ENCODE measurements at places on chromosomes 16 and 17. TPM values are rescaled to one million over a fixed set of nuclear protein-coding genes. Genes with fewer than 3 reads are reported as not detected.

DNA sequence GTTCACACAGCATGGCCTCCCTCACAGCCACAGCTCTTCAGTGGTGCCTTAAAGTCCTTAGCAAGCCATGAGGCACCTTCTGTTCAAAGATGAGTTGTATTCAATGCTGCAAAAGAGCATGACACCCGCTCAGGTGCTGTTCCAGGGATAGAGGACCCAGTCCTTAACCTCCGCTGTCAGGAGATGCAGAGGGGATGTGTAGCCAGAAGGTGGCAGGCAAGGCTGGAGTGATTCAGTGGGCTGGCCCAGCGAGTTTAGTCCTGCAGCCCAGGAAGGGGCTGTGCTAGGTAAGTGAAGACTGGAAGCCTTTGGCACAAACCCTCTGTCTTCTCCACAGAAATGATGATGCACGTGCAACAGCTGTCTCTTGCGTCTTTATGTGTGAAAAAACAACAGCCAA lies 25.0 kb upstream of the ADAM11 start:
- no peak for DNase-seq

DNA sequence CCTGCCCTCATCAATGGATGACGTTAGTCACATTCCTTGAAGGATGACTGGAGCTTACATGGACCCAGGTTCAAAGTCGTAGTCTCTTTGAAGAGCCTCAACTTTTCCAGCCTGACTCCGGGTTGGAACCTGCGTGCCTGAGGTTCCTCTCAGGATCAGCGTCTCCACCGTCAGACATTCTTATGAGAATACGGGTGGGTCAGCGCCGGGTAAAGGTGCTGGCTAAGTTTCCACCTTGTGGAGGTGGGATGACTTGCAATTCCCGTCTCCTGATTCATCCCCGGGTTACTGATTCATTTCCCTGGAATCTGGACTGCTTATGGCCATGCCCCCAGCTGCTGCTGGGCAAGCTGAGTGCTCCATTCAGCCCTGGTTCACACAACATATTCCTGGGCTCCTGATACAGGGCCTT lies 38.9 kb upstream of the CMIP start:
- DNase-seq = peak; percentile 28

KRTAP9-8 gene
- not detected for total RNA-seq

GRCh38 chr17:72467841-72468653 lies 347.2 kb downstream of the SOX9 start:
- peak; percentile 55 for DNase-seq

DNA sequence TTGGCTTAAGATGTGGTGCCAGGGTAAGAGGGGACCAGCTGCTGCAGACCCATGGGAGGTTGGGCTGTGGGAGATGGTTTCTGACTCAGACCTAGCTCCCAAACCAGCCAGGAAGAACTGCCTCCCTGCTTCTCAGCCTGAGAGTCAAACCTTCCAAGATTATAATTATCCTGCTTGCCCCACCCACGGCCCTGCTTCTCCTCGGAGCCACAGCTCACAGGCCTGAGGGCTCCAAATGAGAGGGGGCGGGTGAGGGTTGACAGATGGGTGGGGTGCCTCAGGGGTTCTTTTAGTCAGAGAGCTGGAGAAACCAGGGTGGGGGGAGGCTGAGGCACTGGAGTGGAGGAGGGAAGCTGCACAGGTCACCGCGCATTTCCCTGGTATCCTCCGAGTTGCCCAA lies 28.7 kb upstream of the GRIN2A start:
- DNase-seq = no peak

NPIPB2 gene
- total RNA-seq = 10.9 TPM

DNA sequence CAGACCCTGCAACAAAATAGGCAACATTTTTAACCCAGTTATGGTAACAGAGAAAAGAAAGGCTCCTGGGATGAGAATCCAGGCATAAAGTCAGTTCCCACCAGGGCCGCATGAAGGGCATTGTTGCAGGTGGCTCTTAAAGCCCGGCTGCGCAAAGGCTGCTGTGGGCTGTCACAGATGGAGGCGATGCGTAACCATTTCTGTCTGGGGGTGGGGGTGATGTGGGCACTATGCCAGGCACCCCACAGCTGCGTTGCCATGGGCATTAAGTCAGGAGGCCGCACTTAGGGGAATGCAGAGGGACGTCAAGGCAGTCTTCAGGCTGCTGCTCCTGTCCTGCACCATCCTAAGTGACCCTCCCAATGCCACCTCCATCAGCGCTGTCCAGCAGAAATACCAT lies 228.4 kb downstream of the CPPED1 start:
- DNase-seq = peak; percentile 4

SPN gene
- 2.9 TPM for total RNA-seq

LPCAT2 gene
- 15.7 TPM for total RNA-seq

DNA sequence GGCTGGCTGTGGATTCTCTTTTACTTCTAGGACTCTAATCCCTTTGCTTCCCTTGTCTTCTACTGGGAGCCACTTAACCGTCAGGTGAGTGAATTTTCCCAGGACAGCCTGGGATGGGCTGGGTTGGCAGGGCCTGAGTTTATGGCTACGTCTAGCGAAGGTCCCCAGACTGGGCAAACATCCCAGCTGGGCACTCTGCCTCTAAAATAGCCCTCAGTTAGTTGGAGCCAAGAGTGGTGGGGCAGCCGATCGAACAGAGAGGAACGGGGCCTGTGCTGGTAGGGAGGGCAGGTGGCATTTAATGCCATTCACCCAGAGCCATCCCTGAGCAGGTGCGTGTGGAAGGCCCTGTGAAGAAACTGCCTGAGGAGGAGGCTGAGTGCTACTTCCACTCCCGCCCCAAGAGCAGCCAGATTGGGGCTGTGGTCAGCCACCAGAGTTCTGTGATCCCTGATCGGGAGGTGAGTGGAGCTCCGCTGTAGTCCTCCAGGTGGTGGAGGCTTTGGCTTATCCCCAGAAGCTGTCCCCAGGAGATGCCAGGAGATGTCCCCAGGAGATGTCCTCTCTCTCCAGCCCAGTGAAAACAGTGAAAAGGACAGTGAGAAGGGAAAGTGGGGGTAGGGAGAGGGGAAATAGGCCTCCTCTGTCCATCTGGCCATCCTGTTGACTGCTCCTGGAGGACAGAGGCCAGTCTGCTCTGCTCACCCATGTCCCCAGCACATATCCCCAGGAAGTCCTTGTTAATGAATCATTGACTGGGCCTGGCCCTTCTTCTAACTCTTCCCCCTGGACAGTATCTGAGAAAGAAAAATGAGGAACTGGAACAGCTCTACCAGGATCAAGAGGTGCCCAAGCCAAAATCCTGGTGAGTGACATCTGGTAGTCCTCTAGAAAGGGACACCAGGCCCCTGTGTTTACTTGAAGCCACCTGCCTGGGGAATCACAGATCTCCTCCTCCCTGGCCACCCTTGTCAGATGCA lies 4.4 kb downstream of the PNPO start:
- DNase-seq = no peak

DNA sequence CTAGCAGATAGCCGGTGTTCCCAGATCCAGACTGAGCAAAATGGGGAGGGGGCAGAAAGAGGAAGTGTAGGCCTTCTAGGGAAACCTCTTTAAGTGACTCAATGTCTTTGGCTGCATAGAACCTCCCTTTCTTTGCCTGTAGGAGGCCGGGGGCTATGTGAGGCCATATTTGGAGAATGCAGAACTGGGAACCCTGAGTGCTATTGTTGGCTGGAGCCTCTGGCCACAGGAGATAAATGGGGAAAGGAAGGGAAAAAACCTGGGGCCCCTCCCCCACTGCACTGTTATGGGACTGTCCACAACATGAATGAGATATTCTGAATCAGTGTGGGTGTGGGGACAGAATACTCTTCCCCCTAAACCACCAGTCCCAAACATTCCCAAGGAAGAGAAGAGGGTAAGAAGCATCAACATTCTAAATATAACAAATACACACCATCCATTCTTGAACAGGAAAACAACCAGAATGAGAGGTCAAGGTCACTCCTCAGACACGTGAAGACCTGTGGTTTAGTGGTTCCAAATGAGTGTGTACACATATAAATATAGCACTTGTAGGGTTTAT lies 2.4 kb downstream of the VPS25 start:
- DNase-seq = no peak

KCNH6 gene
- total RNA-seq = not detected

FOXF1 gene
- total RNA-seq = 4.2 TPM

DNA sequence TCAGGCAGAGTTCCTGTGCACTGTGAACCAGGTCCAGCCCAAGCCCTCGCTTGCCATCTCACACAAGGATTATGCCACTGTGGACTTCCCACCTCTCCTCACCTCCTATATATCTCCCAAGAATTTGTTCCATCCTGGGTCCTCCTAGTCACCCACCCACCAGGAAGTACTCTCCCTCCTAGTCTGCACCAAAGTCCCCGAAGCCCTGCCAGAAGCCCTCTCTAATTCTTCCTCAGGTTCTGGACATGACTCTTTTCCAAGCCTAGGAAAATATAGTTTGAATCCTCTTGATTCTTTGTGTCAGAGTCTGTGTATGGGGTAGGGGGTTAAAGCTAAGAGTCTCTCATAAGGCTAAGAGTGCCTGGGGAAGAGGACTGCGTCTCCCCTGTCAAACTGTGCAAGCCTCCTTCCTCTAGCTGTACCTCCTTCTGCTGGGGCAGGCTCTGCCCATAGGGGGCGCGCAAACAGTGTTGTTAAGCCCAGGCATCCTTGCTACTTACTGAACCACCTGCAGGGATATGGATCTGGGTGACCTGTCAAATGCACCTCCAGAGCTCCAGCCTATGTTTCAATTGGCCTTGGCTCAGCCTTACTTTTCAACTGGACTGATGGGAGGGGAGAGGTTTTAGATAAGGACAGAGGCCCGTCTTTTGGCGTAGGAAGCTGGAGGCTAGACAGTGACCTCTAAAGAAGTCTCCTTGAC lies 16.6 kb upstream of the DLX4 start:
- no peak for DNase-seq

- peak; percentile 79 for DNase-seq
Measured at GRCh38 chr17:146983-147761, 9.8 kb downstream of the SCGB1C2 start.

- no peak for DNase-seq
Measured at GRCh38 chr16:51766739-51767138, 615.7 kb upstream of the SALL1 start.

- DNase-seq = no peak
Measured at GRCh38 chr17:47669081-47669480, 19.4 kb downstream of the KPNB1 start.

MT3 gene
- total RNA-seq = not detected

ITGAD gene
- 0.39 TPM for total RNA-seq

CD7 gene
- total RNA-seq = 3.2 TPM

MEOX1 gene
- 25.3 TPM for total RNA-seq

- DNase-seq = no peak
Measured at GRCh38 chr17:68396226-68397107, 60.8 kb downstream of the WIPI1 start.

RDM1 gene
- total RNA-seq = not detected

DLX4 gene
- total RNA-seq = 0.55 TPM

DNA sequence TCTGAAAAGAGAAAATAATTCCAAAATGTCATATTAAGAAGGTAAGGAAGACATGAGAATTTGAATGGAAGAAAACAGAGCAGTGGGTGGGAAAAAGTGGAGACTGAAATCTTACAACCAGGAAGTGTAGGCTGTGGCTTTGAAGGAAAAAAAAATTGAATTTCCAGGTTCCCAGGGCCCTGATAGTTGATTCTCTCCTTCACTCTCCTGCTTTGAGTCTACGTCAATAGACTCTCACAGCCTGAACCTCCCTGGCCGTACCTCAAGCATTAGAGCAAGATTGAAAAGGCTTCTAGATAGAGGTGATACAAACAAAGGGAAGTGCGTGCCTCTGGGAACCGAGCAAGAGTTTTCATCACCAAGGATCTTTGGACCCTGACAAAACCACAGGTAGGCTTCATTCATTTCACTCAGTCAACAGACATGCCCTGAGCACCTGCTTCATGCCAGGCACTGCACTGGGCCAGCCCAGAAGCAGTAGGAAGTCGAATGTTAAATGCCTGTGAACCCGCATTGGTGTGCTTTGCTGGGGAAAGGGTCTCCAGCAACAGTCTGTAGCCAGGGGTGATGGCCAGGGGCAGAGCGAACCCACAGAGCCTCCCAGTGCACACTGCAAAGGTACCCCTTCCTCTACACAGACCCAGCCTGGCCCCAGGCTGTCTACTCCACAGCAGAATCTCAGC lies 163.9 kb downstream of the SLC39A11 start:
- DNase-seq = no peak

ST6GALNAC1 gene
- 0.93 TPM for total RNA-seq

- no peak for DNase-seq
Measured at GRCh38 chr16:89374393-89374960, 115.9 kb downstream of the ANKRD11 start.

- no peak for DNase-seq
Measured at GRCh38 chr16:54927125-54928015, 3.3 kb upstream of the IRX5 start.

COA3 gene
- total RNA-seq = 56.7 TPM

- no peak for DNase-seq
Measured at GRCh38 chr16:56094231-56094630, 97.1 kb upstream of the GNAO1 start.

CHD3 gene
- 40.9 TPM for total RNA-seq

GRCh38 chr16:75801307-75801706 lies 75.0 kb upstream of the CPHXL start:
- DNase-seq = no peak

GRCh38 chr17:73007407-73007806 lies 85.1 kb downstream of the SLC39A11 start:
- DNase-seq = no peak

DNA sequence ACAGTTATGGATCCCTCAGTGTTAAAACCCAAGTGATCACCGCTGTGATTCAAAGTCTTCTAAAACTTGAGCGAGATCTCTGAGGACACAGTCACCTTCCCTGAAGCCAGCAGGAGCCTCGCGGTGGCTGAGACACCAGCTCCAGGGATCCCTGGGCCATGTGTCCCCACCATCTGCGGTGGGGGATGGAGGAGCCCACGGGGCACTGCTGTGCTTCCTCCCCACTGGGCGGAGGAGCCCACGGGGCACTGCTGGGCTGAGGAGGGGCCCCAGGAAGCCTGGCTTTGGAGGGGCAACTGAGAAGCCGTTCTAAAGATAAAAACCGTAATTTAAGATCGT lies 65.7 kb upstream of the METRNL start:
- no peak for DNase-seq

DNA sequence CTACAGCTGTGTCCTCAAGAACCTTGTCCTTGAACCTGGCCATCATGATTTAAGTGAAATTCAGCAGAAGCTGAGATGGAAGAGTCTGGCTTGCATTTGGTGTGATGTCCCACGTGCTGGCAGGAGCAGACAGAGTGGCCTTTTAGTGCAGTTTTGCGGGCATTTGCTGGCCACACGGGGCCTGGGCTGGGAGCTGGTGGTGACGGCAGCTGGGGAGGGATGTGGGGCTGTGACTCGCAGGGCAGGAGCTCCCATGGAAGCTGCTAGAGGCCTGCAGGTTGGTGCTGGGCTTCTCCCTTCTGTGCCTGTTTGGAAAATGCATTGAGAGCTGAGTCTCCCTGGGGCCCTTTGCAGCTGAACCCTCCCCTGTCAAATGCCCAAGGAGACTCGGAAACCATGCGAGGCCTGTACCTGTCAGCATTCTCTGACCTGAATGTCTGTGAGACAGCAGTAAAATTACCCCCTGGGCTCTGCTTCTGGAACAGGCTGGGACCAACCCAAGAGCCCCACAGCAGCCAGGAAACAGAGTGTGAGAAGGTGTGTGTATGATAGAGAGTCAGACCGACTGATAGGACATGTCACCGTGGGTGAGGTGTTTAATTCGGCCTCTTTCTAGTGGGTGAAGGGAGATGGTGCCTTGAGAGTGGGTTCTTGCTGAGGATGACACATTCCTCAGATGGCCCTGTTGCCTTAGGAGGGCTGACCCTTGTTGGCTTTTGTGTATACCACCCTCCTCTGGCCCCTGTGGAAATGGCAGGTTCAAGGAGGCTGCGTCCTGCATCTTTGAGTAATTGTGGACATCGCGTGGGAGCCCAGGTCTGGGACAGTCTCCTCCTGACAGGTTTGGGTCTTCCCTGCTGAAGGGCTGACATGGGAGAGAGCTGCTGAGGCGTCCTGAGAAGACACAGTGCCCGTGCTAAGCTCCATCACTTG lies 145.5 kb downstream of the MSI2 start:
- DNase-seq = no peak

SETD6 gene
- total RNA-seq = 12.3 TPM

MATCAP1 gene
- 14.5 TPM for total RNA-seq
